ENCODE measurements at places on chromosomes 7 and 10. TPM values are rescaled to one million over a fixed set of nuclear protein-coding genes. Genes with fewer than 3 reads are reported as not detected.

GRCh38 chr10:90363799-90364483 is 493.9 kb downstream of the HTR7 start:
- DNase-seq: no peak

- no peak for DNase-seq
Measured at GRCh38 chr7:572416-573268, 53.0 kb upstream of the PDGFA start.

- no peak for DNase-seq
Measured at GRCh38 chr10:97333351-97333600, 1.3 kb downstream of the FRAT2 start.

GRCh38 chr10:76778914-76779795 is 858.5 kb downstream of the KCNMA1 start:
- no peak for DNase-seq

DNA sequence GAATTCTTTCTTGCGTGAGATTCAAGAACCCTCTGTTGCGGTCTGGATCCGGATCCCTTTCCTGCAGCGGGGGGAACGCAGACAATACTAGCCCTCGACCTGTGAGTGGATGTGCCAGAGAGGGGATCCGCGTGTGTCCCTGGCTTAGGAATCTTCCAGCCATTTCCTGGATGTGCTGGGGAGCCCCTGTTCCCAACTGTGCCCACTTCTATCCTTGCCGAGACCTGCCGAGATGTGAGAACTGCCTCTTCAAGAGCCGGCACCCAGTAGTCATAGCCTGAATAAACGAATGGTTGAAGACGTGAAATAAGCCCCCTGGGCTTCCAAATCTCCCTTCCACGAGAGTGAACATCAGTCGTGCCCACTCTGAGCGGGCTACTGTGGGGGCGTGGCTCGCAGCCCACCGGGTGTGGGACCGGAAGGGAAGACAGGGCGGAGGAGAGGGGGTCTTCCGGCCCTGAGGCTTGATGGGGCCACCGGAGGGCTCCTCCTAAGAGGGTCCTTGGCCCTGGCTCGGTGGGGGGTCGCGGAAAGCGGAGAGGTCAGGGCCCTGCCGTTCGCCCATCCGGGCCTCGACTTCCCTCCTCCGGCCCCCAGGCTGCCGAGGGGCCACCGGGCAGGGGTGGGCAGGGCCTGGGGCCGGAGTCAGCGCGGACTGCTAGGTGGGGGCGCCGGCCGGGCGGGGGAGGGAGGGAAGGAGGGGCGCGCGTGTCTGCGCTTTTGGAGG is 1.3 kb upstream of the CCDC136 start:
- DNase-seq: no peak

The CXCL12 gene
- polyA plus RNA-seq: 0.86 TPM

The MOGAT3 gene
- polyA plus RNA-seq: not detected

The TRDMT1 gene
- polyA plus RNA-seq: 7.1 TPM
